ENCODE measurements at places on chromosomes 12 and 14. TPM values are rescaled to one million over a fixed set of nuclear protein-coding genes. Genes with fewer than 3 reads are reported as not detected.

The PRH2 gene
- not detected for total RNA-seq

The TAS2R19 gene
- total RNA-seq = 24.5 TPM

The MAX gene
- total RNA-seq = 37.3 TPM

The RNF212B gene
- not detected for total RNA-seq

The IL22 gene
- total RNA-seq = not detected

The KRT2 gene
- total RNA-seq = not detected

The CLEC7A gene
- total RNA-seq = 4.5 TPM

The B4GALNT1 gene
- total RNA-seq = 3.6 TPM

The BDKRB2 gene
- total RNA-seq = 10.5 TPM

All from urinary bladder (tissue), 4 donors.